ENCODE measurements at places on chromosomes 11 and 22. TPM values are rescaled to one million over a fixed set of nuclear protein-coding genes. Genes with fewer than 3 reads are reported as not detected.

DNA sequence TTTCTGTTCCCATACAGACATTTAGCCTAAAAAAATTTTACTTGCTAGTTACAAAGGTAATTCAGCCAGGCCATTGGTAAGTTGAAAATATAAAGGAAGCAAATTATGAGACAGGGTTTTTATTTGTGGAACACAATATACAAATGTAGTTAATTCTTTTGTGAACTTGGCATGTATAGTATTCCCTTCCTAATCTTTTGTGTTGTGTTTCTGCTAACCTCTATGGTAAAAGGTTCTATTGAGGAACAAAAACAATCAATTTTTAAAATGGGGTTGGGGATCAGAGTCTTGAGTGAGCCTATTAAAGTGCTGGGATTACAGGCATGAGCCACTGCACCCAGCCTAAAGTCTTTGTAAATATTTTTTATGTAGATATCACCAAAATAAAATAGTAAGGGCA lies 14.1 kb downstream of the SWAP70 start:
- no peak for DNase-seq

- no peak for DNase-seq
Measured at GRCh38 chr11:34924714-34925113, 8.3 kb downstream of the PDHX start.

DNA sequence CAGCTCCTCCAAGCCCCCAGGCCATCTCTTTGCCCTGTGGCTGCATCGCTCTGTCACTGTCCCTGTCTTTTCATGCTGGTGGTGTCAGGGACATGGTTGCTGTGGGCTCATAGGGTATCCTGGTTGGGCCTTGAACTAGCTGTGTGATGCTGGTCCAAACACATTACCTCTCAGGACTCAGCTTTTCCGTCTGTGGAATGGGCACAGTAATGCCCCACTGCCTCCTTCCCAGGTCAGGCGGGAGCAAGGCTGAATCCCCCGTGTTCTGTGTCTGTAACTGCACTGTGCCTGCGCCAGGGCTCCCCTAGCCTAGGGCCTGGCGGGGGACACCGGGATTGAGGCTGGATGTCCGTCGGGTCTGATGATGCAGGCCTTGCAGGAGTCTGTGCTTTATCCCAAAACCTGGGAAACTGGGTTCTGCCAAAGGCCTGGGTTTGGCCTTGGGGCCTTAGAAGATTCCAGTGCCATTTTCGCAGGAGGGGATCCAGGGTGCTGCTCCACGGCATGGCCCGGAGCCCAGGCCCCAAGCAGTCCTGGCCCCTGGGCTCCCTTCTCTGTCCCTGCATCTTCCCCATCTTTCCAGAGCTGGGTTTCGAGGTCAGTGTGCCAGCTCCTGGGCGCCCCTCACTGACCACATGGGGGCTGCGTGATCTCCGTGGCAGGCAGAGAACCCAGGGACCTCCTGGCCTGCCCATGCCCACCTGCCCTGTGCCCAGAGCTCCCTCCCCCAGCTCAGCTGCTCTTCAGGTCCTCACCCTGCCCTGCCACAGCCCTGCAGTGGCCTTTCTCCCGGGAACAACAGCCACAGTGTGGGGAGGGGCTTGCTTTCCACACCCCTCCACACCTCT lies 32.7 kb upstream of the CELSR1 start:
- no peak for DNase-seq

The OR8A1 gene
- total RNA-seq, result not detected

The EED gene
- total RNA-seq, result 26.7 TPM

DNA sequence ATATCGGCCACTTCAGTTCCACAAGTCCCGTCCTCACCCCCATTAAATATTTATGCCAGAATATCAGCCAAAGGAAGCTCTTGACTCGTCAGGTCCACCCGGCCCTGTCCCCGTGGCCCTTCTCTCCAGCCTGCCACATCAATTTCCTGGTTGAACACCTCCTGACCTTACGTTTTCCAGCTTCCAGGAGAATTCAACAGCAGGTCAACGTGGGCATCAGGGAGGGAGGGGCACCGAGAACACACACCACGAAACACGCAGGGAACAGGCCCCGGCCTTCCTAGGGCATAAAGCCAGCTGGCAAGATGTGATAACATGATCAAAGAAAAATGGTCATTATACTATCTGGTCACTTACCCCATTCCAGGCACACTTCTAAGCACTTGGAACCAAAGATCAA lies 15.3 kb downstream of the SULT4A1 start:
- DNase-seq, result no peak
